Thymus (tissue), 14 donors: ENCODE measurements at places on chromosomes 4 and X. TPM values are rescaled to one million over a fixed set of nuclear protein-coding genes. Genes with fewer than 3 reads are reported as not detected.

Gene ZC4H2
- total RNA-seq: 13.2 TPM

Gene DGAT2L6
- not detected for total RNA-seq

Gene HELT
- not detected for total RNA-seq

Gene IL1RAPL1
- 0.33 TPM for total RNA-seq

DNA sequence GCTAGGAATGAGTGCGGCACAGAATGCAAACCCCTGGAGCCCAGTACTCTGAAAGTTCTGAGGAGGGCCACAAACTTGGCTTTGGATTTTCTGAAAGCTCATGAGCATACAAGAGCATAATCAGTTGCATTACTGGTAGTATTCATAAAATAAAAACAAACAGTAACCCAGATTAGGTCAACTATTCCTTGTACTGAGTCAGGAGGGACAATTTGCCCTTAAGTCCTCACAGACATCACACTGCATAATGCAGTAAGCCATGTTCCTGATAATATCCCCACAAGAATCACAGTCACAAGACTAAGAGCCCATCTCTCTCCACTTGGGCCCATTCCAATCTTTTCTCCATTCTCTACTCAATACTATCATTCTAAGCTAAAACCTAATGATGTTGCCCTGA is 126.9 kb upstream of the NEIL3 start:
- DNase-seq: no peak
- H3K27me3 ChIP-seq: no peaks in the 10 kb centered on the region
- no peaks in the 10 kb centered on the region for H3K36me3 ChIP-seq
- no peak overlapping the region for H3K27ac ChIP-seq
- no peak overlapping the region for H3K4me3 ChIP-seq

GRCh38 chr4:140300271-140300970 is 73.0 kb upstream of the SCOC start:
- H3K4me3 ChIP-seq: no peak overlapping the region
- H3K27ac ChIP-seq: no peak overlapping the region
- DNase-seq: no peak
- H3K27me3 ChIP-seq: no peaks in the 10 kb centered on the region
- peaks cover 6% of the 10 kb centered on the region for H3K4me1 ChIP-seq
- no peaks in the 10 kb centered on the region for H3K36me3 ChIP-seq

DNA sequence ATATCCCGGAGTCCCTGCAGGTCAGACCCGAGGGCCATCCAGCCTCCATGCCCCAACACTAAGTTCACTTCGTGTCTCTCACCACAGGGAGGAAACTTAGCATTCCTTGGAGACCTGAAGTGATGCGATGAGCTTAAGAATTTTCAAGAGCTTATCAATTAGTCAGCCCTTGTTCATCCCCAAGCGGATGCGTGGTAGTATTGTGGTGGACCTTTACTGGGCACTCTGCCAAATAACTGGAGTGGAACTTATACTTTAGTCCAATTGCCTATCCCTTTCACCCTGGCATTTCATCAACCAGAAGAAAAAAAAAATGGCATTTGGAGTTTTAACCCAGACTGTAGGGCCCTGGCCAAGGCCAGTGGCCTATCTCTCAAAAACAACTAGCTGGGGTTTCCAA is 137.1 kb downstream of the RELL1 start:
- no peak for DNase-seq
- H3K4me3 ChIP-seq: no peak overlapping the region
- no peak overlapping the region for H3K27ac ChIP-seq
- no peaks in the 10 kb centered on the region for H3K27me3 ChIP-seq
